ENCODE measurements at places on chromosomes 7 and 10.
A peak's percentile ranks its signal among the peaks of the same experiment; 100 is the strongest.

DNA sequence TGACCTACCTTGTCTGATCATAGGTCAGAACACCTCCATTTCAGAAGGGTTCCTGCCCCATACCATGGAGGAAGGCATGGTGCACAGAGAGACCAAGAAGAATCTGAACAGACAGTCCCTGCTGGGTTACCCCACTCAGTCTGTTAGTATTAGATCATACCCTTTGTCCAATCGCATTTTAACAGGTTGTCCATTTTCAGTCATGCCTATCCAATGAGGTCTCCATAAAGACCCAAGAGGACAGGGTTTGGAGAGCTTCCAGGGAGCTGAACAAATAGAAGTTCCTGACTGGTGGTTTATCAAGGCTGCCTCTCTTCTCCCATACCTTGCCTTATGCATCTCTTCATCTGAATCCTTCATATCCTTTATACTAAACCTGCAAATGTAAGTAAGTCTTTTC is 21.2 kb upstream of the SLC16A12 start:
- peak; percentile 44 for DNase-seq

GRCh38 chr7:125661006-125661405 is 731.4 kb upstream of the POT1 start:
- DNase-seq, result no peak

DNA sequence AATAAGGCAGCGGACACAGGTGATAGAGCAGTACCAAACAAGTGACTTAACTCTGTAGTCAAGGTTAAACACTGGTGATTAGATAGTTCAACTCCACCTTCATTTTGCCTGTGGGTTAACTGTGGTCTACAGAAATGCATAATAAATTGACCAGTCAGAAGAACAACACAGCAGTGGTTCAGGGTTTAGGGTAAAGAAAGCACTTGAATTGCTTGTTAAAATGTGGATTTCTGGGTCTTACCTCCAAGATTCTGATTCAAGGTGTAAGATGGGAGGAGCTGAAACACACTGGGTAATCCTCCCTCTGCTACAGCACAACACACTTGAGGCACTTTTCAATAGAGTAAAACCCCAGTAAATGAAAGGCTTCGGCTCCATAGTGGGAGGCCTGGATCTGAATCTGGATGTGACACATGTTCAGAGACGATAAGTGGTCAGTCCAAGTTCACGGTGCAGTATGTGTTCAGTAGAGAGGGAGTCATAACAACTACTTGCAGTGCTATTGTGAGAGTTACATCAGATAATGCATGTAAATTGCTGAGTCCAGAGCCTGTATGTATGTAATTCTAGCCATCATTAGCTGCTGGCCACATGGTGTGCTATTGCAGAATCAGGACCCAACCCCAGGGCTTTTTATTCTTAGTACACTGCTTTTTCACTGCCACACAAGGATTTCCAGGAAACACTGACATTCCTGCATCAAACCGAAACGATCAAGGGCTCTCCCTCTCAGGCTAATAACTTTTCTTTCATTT is 141.7 kb downstream of the SORCS1 start:
- DNase-seq, result peak; percentile 4

DNA sequence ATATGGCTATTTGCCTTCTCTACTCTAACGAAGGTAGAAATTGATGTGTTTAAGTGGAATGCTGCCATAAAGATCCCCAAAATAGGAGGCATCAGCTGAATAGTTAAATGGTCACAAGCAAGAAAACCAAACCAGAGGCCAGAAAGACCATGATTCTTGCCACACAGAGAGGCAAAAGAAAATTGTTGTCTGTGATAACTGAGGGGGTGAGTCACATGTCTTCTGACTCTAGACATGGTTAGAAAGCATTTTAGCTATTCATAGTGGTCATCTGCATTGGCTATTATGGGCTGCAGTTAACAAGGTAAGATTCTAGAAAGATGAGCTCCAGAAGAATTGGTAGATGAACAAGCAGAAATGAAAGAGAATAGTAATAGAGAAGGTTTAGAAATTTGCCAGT is 361.4 kb upstream of the NPSR1 start:
- DNase-seq, result peak; percentile 18

- DNase-seq, result no peak
Measured at GRCh38 chr7:54774785-54775740, 16.1 kb upstream of the SEC61G start.

DNA sequence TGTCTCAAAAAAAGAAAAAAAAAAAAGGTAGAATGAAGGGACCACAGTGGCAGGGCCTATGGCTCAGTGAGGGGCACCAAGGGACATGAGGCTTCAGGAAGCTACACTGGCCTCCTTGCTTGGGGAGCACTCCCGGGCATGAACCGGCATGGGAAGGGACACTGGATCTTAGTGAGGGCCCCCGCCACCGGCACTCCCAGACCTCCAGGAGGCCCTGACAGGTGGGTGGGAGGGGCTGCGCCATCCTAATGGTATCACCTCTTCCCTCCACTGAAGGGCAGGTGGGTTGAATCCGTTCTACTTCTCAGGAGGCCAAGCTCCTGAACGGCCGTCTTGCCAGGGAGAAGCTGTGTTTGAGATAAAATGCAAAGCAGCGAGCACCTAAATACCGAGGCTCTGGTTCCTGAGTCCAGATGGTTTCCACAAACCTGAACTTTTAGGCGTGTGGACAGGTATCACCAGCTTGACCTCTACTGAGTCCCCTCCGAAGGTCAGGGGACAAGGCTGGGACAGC is 69.8 kb downstream of the C10orf143 start:
- no peak for DNase-seq

DNA sequence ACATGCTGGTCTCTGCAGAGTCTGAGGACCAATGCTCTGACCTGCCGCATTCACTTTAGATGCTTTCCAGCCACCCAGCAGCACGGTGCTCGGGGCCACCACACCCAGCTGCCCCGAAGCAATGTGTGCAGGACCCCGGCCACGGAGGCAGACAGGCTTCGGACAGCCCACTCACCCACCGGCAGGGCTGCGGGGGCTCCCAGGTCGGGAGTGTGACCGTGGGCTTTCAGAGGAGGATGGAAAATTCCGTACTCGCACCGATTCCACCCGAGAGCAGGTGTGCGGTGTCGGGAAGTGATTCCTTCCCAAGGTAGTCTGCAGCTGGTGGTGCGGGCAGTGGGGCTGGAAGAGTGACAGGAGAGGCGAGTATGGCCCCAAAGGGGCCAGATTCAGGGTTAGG is 190.9 kb downstream of the DNAJB6 start:
- no peak for DNase-seq

GRCh38 chr10:130380056-130380455 is 243.9 kb downstream of the GLRX3 start:
- DNase-seq, result no peak

DNA sequence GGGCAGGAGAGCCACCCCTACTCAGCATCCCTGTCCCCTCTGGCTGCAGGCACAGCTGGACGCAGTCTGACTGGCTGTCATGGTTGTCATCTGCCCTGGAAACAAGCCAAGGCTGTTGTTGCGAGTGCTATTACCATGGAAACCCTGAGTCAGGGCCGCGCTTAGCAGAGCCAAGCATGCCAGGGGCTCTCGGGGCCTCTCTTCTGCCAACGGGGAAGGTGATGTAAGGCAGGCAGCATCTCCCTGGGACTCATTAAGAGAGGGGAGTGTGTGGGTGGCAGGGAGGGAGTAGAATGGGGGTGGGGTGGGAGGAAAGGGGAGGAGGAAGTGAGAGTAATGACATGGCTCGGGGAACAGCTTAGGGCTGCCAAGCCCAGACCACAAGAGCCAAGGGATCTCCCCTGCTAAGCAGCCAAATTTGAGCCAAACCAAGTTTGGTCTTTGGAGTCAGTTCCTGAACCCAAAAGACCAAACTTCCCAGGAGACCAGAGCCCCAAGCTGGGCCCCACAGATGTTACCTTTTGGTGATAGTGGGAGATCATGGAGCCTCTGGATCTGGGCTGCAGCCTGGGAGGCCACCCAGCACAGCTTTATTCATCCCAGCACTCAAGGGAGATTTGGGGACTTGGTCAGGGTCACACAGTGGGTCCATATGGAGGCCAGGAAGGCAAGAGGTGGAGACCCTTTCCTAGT is 67.6 kb downstream of the TMEM130 start:
- DNase-seq, result peak; percentile 81

DNA sequence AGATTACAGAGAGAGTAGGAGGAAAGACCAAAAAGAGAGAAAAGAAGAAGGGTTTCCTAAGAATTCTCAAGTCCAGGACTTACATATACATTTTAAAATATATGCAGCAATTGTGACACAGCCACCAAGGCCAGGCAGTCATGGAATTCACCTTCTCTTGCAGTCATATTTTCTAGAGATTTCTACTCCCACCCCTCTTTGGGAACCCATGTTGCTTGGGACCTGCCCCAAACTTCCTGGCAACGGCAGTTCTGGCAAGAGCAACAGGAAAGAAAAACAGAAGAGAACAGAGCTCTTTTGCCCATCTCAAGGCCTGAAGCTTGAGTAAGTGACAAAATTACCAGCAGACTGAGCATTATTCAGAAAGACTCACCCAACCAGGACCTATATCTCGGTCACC is 128.3 kb upstream of the ASAH2 start:
- no peak for DNase-seq

- no peak for DNase-seq
Measured at GRCh38 chr7:94739180-94739579, 83.2 kb upstream of the SGCE start.

- no peak for DNase-seq
Measured at GRCh38 chr7:40604601-40605438, 470.0 kb downstream of the SUGCT start.

DNA sequence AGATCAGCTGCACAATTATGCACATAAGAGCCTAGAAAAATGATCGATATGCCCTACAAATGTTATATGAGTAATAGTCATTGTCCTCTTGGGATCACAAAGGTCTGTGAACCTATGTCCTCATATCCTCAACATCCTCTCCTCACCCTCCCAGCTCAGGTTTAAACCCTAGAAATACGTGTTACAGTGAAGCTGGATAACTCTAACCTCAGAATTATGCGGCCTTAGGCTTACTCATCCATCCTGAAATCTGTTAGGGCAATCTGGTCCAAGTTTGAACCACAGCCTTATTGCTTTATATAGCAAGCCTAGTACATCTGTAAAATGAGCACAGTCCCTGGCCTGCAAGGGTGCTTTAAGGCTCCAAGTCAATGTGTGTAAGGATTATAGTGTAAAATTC is 84.2 kb upstream of the FRMD4A start:
- DNase-seq, result peak; percentile 5

GRCh38 chr10:15267496-15267895 is 99.0 kb upstream of the NMT2 start:
- DNase-seq, result no peak

- DNase-seq, result no peak
Measured at GRCh38 chr10:19658622-19659233, 157.5 kb upstream of the PLXDC2 start.

DNA sequence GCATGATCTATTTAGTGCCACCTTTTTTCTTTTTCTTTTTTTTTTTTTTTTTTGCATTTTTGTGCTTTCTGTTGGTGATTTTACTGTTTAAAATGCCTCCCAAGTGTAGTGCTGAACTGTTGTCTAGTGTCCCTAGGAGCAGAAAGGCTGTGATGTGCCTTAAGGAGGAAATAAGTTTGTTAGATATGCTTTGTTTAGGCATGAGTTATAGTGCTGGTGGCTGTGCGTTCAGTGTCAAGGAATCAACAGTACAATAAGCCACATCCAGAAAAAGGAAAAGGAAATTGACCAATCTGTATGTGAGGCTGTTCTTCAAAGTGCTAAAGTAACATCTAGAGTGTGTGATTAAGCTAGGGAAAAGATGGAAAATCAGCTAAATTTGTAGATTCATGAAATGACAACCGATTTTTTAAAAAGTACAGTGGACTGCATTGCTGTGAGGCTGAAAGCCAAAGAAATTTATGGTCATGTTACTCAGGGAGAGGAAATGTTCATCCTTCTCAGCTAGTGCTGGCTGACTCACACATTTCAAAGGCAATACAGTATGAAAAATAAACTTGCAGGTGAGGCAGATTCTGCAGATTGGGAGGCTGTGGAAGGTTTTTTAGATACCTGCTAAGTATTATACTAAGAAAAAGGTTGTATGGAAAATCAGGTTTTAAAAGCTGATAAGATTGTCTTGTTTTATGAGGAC is 122.7 kb upstream of the ADCY1 start:
- peak; percentile 29 for DNase-seq

GRCh38 chr7:38502289-38502688 is 128.9 kb downstream of the AMPH start:
- DNase-seq, result no peak

DNA sequence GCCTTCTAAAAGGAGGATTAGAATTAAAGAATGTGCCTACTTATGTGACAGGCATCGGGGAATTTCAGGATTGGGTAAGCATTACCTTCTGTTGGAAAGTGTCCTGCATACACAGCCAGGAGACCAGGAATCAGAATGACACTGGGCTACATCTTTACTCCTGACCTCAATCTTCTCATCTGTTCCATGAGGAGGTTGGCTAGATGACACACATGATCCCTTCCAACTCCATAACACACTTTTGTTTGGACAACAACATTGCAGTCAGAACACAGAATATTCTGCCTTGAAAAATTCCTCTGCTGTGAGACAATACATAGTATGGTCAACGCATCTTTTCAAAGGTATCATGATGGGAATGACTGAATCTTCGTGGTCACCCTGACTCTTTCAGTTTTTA is 1281.2 kb upstream of the SORCS1 start:
- no peak for DNase-seq

DNA sequence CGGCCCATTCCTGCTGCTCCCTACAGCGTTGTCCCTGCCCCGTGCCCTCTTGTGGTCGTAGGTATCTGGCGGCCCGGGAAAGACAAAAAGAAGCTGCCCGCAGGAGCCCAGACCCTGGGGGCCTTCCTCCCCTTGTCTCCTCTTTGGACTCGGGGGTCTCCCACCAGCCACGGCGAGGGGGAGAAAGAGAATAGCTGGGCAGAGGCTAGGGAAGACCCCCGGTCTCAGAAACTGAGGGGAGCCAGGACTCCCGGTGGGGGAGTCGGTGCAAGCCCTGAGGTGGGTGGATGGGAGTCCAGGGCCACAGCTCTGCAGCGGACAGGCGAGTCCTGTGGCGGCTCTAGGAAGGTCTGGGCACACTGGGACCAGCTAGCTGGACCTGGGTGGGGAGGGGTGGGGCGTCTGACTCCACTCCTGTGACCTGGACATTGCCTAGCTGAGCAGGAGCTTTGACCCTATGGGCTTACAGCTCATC is 1.3 kb upstream of the SH2D4B start:
- no peak for DNase-seq

DNA sequence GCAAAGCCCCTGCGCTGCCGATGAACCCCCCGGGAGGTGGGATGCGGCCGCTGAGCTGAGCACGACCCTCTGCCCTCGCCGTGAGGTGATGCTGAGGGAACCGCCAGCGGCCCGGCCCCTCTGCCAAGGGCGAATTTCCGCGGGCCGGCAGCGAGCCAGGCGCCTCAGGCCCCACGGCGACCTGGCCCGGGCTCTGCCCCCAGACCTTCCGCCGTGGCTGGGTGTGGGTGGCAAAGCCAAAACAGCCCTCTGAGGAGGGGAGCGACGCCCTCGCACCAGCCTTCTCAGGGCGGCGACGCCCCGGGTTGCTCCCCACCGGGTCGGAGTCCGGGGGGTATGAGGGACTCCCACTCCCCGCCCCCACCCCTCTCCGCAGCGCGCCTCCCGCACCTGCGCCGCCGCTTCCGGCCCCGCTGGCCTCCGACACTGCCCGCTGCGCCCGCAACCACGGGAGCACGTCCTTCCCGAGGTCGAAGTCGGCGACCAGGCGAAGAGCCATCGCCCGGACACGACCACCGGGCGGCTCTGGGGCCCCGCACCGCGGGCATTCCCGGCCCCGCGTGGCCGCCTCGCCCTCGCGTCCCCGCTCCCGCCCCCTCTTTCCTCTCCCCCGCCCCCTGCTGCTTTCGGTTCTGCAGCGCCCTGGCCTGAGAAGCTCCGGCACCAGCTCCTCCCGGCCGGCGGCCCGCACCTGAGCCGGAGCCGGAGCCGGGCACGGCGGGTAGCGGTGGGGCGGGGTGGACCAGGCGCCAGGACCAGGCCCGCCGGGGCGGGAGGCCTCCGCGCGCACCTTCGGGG is at the start of gene GSAP:
Gene GSAP (minus strand): TSS at position 527 of the 798 bp plus-strand sequence. CDS start 28 bp downstream, at position 499.
- DNase-seq, result no peak
